ENCODE measurements at places on chromosomes 7 and 10.

DNA sequence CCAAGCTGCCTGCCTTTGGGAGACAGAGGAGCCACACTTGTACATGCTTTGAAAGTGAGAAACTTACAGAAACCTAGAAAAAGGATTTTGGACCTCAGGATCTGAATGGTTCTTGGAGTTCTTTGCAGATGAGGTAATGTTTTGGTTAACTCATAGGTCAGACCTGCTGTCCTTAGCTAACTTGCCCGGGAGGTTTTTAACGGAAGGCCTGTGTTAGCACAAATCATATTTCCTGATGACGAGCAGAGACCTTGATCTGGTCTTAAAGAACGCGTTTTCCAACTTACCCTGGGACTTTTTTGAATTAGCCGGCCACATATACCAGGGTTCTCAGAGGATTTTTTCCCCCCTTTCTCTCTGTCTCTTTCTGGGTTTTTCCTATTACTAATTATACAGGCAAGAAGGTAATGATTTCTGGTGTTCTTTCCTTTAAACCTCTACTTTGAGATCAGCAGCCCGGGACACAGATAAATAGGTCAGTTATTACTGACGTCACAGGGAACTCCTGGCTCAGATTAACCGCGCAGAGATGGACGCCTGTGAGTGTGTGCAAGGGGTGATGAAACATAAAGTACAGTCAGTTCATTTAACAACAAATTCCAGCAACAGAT lies 101.7 kb upstream of the KLF6 start:
- no peak for DNase-seq

DNA sequence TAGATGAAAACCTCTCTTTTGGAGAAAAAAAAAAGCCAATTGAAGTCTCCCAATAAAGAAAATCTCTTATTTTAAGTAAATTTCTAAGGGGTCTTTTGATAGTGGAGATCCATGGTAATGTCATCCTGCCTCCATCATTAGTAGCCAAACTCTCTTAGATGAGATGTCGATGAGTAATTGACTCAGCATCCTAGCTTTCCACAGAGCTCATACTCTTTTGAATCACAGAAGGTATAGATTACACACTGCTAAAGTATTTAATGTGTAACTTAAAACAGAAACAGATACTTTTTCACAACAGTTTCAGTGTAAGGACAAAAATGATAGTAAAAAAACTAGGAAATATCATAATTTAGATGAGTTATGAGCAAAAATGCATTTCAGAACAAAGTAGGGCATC lies 19.4 kb downstream of the MAGI2 start:
- no peak for DNase-seq

- DNase-seq: no peak
These were observed 158.4 kb upstream of the NRP1 start for GRCh38 chr10:33492701-33493345.

DNA sequence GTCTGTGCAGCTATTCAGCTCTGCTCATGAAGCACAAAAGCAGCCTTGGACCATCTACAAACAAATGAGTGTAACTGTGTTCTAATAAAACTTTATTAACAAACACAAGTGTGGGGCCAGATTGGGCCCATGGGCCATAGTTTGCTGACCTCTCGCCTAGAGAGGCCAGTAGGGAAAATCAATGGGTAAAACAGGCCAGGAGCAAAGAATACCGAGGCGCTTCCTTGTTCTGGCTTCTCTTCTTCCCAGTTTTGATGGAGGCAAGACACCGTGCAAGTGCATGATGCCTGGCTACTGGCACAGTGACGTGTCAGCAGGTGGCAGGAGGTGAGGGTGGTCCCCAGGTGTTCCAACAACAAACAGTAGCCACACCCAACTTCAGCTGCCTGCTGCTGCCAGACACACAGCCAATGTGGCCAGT lies 94.3 kb upstream of the SDK1 start:
- DNase-seq: no peak

- no peak for DNase-seq
These were observed 86.8 kb upstream of the NAMPT start for GRCh38 chr7:106371629-106372028.

GRCh38 chr7:100093054-100093453 lies 4.3 kb downstream of the COPS6 start:
- DNase-seq: no peak

- DNase-seq: peak; percentile 39
These were observed 3.2 kb downstream of the MAFK start for GRCh38 chr7:1533547-1534329.

GRCh38 chr10:36116731-36117130 lies 474.6 kb upstream of the FZD8 start:
- DNase-seq: no peak

- DNase-seq: no peak
These were observed 3.2 kb upstream of the IL2RA start for GRCh38 chr10:6065406-6065805.

DNA sequence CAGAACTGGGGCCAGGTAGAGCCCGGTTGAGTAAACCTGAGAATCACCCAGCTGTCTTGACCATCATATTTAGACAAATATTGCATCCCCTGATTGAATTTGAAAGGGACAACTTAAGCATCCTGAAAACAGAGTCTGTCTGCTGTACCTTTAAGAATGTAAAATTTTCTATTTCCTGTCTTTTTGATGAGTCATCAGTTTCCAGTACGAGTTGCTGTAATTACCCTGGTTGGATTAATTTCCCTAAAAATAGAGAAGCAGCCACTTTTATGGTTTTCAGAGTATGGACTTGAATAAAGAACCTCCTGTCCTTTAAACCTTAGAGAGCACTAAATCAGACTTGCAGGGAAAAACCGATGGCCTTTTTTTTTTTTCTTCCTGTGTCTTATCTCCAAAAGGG lies 164.6 kb upstream of the SH2B2 start:
- DNase-seq: no peak

DNA sequence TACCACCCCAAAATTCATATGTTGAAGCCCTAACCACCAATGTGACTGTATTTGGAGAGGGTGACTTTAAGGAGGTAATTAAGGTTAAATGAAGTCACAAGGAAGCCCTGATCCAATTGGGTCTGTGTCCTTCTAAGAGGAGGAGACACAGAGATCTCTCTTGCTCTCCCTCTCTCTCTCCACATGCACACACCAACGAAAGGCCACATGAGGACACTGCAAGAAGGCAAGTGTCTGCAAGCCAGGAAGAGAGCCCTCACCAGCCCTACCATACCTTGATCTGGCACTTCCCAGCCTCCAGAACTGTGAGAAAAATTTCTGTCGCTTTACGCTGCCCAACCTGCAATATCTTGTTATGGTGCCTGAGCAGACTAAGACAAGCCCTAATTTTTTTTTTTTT lies 56.0 kb upstream of the NEBL start:
- DNase-seq: no peak

GRCh38 chr7:155804897-155805825 lies 7.1 kb downstream of the SHH start:
- peak; percentile 43 for DNase-seq

DNA sequence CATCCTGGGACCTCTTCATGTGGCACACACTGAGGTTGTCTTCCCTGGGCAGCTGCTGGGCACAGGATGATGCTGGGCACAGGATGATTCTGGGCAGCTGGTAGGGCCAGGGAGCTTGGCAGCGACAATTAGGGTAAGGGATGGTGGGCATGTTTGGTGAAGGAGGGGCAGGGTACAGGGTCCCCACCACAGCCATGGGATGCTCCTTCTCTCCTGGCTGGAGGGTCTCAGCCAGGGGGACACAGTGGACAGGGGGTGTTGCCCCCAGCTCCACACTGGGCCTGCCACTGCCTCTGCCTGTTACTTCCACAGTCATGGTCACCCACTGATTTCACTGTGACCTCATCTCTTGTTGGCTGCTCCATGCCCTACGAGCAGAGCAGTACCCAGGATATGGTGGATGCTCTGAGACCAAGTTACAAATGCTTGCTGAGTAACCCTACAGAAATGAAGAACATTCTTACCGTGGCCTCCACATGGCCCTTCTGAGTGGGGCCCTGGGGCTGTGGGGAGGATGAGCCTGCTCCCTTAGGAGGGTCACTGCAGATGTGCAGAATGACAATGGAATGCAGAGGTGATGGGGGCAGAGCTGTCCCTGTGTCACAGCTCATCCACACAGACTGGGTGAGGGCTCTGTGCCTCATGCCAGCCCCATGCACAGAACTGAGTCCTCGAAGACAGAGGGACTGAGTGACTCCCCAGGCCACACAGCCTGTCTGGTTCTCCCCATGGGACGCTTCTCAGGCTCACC lies 28.4 kb upstream of the RET start:
- no peak for DNase-seq

- DNase-seq: no peak
These were observed 33.6 kb downstream of the MBL2 start for GRCh38 chr10:52738951-52739350.

Data from stimulated activated CD4-positive, alpha-beta T cell treated with anti-CD3 and anti-CD28 coated beads, TNF-alpha, amount 100 ng/mL, for 24 hours (primary cell).